ENCODE measurements at places on chromosomes 7 and 10.

GRCh38 chr7:105934572-105935185, 28.4 kb upstream of the CDHR3 start:
- DNase-seq = no peak

GRCh38 chr7:36366005-36366717, 23.5 kb upstream of the ANLN start:
- no peak for DNase-seq

DNA sequence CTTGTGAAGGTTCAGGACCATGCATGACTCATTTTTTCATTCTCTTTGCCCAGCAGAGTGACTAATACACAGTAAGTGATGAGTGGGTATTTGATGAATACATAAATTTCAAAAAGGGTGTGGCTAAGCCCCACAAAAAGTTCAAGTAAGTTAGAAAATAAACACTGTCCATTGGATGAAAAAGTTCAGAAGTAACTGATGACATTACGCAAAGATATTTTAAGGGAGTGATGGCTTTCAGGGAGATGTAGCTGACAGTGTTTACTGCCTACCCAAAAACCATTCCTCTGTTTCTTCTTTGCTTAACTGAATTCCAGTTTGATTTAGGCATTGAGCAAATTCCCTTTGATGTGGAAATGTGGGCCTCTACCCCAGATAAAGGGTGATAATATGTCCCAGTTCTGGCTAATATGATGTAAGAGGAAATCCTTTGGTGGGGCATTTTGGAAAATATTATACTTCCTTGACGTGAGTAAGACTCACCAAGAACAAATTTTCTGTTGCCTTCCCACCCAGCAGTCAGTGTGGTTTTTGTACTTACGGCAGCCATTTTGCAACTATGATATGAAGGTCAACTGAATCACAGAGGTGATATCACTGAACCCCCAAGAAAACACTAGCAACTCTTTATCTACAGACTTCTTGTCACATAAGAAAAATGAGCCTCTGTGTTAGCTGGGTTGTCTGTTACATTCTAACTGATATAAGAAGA, 29.0 kb upstream of the EBLN1 start:
- DNase-seq = no peak

GRCh38 chr7:46179061-46179610, 258.1 kb upstream of the IGFBP3 start:
- no peak for DNase-seq
